ENCODE measurements at places on chromosomes 4 and X.

DNA sequence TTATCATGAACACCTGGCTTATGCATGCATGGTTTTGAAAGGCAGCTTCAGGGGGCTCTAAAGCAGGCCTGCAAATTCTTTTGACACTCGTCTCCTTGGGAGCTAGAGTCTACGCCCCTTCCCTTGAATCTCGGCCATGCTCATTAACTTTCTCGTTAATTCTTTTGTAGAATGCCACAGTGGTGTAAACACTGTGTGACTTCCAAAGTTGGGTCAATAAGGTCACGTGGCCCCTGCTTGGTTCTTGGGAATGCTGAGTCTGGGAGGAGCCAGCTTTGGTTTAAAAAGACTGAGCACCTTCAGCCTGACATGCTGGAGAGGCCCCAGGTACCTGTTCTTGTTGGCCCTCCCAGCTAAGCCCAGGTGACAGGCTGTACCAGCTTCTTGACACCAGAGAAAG, 228.4 kb downstream of the DHRSX start:
- DNase-seq, result no peak

DNA sequence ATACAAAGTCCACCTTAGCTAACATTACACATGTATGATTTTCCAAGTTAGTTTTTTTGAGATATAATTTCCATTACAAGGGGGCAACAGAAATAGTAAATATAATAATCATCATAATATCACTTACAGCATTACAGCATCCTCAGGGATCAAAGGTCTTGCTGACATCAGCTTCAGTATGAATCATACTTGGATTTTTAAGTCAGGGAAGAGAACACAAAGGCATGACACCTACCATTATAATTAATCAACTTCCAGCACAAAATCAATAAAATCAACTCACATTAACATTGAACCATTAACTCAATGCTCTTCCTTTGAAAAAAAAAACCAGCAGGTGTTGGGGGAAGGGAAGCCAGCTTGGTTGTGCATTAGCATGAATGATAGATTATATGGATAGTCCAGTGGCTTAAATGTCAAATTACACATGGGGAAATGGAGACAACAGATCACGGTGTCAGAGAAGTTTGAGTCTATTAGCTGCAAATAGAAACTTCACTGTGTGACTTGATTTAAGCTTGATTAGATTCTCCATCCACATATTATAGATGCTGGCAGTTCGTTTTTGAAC, 66.9 kb upstream of the CAPN6 start:
- no peak for DNase-seq

DNA sequence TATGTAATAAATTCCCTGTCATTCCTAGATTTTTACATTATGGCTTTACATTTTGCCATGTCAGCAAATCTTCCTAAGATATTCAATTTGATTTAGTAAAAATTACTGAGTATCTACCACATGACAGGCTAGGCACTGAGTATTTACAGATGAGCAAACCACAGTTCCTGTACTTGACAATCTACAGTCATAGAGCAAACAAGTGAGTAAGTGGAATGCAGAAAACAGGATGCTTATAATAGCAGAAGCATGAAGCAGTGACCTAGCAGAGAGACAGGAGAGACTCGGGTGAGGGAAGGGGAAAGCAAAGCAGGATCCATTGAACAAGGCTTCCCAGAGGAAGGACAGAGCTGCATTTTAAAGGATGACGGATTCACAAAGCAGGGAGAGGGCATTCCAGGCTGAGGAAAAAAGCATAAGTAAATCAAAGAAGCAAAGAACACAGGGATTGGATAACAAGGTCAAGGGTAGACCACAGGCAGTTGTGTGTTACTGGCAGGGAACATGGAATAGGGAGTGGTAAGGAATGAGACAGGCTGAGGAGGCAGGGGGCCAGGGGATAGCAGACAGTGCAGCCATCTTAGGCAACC, 124.7 kb upstream of the C1QTNF7 start:
- no peak for DNase-seq

- DNase-seq, result no peak
Measured at GRCh38 chr4:163384434-163384833, 40.7 kb downstream of the NPY5R start.

- DNase-seq, result no peak
Measured at GRCh38 chr4:60682901-60683300, 517.2 kb upstream of the ADGRL3 start.

DNA sequence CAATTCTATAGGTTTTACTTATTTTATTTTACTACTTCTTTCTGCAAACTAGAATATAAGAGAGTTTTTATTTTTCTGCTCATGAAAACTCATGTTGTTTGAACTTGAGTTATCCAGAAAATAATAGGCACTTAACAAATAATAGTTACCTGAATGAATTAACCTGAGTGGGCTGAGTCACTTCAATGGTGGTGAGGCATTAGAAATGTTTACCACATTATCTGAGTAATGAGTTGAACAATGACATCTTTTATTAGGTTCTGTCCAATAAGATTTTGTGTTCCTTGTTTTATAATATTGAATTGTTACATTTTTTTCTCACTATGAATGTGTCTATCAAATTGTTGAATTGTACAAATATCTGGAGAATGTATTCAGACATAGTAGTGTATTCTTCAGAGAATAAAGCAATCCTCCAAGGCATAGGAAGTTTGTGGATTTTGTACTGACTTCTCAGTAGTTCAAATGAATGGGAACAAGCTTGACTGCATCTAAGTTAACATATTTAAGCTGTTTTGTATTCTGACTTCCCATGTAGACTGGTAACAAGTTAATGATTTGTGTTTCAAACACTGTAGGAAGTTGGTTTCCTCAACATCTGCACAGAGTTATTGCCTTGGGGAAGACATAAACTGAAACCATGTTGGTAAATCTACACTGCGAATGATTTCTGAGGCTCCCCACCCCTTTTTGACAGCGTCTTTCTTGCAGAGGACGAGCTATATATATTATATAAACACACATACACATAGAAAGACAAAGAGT, 1808.9 kb upstream of the TENM3 start:
- no peak for DNase-seq

DNA sequence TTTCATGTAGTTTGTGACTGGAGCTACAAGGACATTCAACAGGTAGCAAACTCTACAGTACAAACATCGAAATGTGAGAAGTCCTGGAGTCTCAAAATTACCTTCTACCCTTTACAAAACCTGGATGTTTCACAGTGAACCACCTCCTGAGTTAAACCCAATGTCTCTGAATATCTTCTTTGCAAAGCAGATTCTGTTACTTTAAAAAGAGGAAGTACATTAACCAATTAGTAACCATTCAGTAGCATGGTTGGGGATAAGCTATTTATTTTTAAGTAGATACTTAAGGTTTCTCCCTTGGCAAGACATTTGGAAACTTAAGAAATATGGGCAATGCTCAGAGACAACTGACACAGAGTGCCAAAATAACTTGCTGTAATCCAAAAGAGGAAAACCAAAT, 371.9 kb upstream of the NWD2 start:
- DNase-seq, result no peak

- DNase-seq, result no peak
Measured at GRCh38 chr4:55673424-55673823, 37.3 kb upstream of the NMU start.

- no peak for DNase-seq
Measured at GRCh38 chr4:83677656-83678055, 141.7 kb downstream of the GPAT3 start.

GRCh38 chr4:2462218-2462991, 6.5 kb upstream of the RNF4 start:
- no peak for DNase-seq

DNA sequence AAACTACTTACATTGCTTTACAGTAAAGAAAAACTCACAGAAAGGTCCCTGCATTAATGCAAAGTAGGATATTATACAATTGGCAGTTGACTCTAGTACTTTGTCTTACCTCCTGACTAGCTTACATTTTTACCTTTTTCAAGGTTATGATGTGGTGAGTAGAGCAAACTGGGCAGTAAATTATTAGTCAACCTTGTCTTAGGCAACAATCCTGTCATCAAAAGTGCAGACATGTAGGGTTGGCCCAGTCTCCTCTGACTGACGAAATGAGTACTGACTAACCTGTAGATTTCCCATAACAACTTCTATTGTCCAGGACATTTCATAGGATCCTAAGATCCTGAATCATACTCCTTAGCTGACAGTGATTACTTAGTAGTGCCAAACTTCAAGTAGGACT, 142.0 kb upstream of the NUDT6 start:
- DNase-seq, result no peak

DNA sequence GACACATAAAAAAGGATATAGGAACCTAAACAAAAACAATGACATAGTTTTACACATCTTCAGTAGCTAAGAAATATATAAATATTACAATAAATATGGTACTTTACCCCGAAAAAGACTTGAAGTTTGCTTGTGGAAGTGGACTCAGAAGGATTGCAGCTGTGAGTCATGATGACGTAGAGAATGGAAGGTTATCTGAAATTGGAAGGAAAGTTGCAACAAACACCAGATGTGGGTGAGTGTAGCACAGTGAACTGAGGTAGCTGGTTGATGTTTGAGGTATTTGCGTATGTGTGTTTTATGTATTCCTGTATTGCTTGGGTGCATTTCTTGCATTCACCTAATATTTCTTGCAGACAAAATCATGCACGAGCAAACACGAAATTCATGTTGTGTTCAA, 113.0 kb downstream of the ARX start:
- DNase-seq, result no peak

GRCh38 chrX:38558686-38559085, 2.7 kb upstream of the TSPAN7 start:
- DNase-seq, result no peak

DNA sequence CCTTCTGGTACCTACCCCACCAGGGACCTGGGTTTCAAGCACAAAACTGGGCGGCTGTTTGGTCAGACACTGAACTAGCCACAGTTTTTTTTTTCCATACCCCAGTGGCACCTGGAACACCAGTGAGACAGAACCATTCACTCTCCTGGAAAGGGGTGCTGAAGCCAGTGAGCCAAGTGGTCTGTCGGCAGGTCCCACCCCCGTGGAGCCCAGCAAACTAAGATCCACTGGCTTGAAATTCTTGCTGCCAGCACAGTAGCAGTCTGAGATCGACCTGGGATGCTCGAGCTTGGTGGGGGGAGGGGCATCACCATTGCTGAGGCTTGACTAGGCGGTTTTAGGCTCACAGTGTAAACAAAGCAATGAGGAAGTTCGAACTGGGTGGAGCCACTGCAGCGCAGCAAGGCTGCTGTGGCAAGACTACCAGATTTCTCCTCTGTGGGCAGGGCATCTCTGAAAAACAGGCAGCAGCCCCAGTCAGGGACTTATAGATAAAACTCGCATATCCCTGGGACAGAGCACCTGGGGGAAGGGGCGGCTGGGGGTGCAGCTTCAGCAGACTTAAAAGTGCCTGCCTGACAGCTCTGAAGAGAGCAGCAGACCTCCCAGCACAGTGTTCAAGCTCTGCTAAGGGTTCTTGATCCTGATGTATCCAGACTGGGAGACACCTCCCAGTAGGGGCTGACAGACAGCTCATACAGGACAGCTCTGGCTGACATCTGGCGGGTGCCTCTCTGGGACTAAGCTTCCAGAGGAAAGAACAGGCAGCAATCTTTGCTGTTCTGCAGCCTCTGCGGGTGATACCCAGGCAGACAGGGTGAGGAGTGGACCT, 223.0 kb downstream of the COX18 start:
- DNase-seq, result no peak

DNA sequence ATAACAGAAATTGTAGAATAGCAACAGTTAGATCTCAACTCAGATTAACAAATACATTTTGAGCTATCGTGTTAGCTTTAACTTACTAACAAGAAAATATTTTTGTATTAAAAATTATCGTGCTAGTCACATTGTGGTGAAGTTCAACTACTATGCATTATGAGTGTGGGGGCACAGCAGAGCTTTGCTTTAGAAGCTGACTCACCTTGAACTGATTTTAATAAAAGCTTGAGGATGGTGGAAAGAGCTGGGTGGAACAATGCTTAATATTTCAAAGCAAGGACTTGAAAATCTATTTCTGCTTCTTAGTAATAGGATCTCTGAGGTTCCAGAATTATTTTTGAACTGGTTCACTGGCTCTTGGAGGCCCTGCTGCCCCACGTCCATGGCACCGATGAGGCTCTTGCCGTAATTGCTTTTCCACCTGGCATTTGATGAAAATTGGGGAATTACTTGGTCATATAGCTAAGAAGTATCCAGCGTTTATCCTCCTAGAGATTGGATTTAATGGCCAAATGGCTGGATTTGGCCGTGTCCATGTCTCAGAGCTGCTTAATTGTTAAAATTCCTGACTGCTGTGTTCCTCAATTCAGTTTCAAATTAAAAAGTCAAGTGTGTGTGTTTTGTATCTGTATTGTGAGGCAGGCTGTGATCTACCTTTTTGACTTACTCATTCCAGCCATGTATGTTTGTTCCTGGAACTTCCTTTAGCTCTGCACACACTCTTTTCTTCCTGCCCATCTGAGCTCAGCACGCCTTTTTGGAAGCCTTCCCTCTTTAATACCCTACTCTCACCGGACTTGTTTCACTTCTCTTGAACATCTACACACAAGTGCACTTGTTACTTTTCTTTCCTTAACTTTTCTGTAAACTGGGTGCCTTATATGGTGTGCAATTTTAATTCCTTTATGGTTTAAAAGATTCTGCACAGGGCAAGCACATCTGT, 66.6 kb upstream of the LIMCH1 start:
- DNase-seq, result no peak

DNA sequence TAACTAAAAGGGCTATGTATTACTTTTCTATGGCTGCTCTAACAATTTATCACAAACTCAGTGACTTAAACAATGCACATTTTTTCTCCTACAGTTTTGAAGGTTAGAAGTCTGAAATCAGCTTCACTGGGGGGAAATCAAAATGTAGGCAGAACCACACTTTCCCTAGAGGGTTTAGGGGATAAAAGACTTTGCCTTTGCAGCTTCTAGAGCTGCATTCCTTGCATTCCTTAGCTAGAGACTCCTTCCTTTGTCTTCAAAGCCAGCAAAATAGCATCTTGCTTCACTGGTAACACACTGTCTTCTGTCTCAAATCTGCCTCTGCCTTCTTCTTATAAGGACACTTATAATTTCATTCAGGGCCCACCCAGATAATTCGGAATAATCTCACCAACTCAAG, 152.4 kb upstream of the SPIN4 start:
- no peak for DNase-seq

DNA sequence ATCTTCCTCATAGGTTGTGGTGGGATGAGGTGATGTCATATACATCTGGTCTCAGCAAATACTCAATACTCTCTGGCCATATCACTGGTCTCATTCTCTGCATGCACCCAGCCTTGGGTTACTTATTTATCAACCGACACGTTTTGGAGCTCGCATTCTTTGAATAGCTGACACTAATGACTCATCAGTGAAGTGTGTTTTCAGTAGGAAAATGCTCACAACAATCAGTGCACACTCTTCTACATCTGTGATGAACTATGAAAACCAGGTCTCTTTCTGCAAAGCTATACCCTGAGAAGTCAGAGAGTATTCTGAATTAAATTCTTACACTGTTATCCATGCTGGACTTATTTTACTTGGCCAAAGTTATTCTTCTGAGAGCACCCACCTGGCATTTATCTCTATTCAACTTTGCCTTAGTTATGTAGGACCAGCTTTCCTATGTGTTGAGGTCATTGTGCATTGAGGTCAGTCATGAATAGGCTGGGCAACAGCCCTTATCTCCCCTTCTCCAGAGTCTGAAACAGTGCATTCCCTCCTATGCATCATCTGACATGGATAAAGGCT, 58.7 kb upstream of the DHX15 start:
- no peak for DNase-seq

- DNase-seq, result no peak
Measured at GRCh38 chr4:28636971-28637370, 1776.3 kb downstream of the STIM2 start.
